ENCODE measurements at places on chromosomes 3 and 15. TPM values are rescaled to one million over a fixed set of nuclear protein-coding genes. Genes with fewer than 3 reads are reported as not detected.

The TMED3 gene
- total RNA-seq, result 35.9 TPM

The LRRK1 gene
- 1.0 TPM for total RNA-seq

The PIF1 gene
- total RNA-seq, result 46.1 TPM

The TCF12 gene
- 62.4 TPM for total RNA-seq

The UBP1 gene
- total RNA-seq, result 59.8 TPM

The REC114 gene
- total RNA-seq, result not detected

The SPINT1 gene
- 5.1 TPM for total RNA-seq

The EBLN2 gene
- 6.3 TPM for total RNA-seq

The GOLGA8G gene
- not detected for total RNA-seq

The TF gene
- 0.15 TPM for total RNA-seq

The GOLGA8O gene
- total RNA-seq, result 5.7 TPM

The RAD18 gene
- 28.0 TPM for total RNA-seq

- no peak for DNase-seq
- no peaks in the 10 kb centered on the region for H3K36me3 ChIP-seq
- no peak overlapping the region for H3K4me3 ChIP-seq
Observed at GRCh38 chr3:185200639-185201038, 47.8 kb upstream of the C3orf70 start.

GRCh38 chr15:58285212-58285920 lies 146.4 kb upstream of the LIPC start:
- H3K36me3 ChIP-seq, result no peaks in the 10 kb centered on the region
- DNase-seq, result no peak
- H3K27me3 ChIP-seq, result peaks cover 12% of the 10 kb centered on the region
- no peak overlapping the region for H3K27ac ChIP-seq
- H3K4me3 ChIP-seq, result no peak overlapping the region
- no peaks in the 10 kb centered on the region for H3K4me1 ChIP-seq

GRCh38 chr3:188471723-188472122 lies 317.8 kb downstream of the LPP start:
- H3K4me3 ChIP-seq, result no peak overlapping the region
- no peaks in the 10 kb centered on the region for H3K4me1 ChIP-seq
- H3K27me3 ChIP-seq, result no peaks in the 10 kb centered on the region
- peaks cover 14% of the 10 kb centered on the region for H3K36me3 ChIP-seq

DNA sequence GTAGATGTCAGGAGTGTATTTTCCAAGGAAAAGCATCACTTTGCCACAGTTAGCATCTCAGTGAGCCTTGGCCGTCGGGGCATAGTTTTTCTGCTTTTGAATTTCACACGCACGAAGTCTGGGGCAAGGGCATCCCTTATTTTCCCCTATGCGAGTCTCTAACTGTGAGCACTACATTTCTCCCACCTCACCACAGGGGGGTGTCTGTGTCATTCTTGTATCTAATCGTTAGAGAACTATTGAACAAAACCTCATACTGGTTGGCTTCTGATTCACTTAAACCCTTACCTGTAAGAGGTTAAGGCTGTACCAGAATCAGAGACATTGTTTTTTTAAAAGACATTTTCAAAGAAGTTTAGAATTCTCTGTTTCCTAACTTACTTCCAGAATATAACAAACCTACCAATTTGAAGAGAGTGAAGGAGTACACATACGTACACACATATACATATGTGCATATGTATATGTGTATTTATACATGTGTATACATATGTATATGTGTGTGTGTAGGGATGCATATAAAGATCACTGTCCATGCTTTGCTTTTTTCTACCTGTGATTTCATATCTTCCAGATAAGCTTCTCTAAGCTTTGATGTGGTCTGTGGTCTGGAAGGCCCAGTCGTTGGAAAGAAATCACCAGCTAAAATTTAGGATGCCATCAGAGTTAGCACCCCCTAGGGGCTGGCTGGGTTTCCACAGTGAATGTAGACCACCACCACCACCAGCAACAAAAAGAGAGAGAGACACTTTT lies 49.4 kb downstream of the MYZAP start:
- peaks cover 12% of the 10 kb centered on the region for H3K27me3 ChIP-seq
- H3K4me1 ChIP-seq, result no peaks in the 10 kb centered on the region
- DNase-seq, result no peak
- H3K27ac ChIP-seq, result no peak overlapping the region
- H3K4me3 ChIP-seq, result no peak overlapping the region

GRCh38 chr3:63724987-63725386 lies 72.5 kb downstream of the SNTN start:
- H3K36me3 ChIP-seq, result no peaks in the 10 kb centered on the region
- no peak for DNase-seq
- no peaks in the 10 kb centered on the region for H3K27me3 ChIP-seq
- H3K27ac ChIP-seq, result no peak overlapping the region
- H3K4me1 ChIP-seq, result no peaks in the 10 kb centered on the region

DNA sequence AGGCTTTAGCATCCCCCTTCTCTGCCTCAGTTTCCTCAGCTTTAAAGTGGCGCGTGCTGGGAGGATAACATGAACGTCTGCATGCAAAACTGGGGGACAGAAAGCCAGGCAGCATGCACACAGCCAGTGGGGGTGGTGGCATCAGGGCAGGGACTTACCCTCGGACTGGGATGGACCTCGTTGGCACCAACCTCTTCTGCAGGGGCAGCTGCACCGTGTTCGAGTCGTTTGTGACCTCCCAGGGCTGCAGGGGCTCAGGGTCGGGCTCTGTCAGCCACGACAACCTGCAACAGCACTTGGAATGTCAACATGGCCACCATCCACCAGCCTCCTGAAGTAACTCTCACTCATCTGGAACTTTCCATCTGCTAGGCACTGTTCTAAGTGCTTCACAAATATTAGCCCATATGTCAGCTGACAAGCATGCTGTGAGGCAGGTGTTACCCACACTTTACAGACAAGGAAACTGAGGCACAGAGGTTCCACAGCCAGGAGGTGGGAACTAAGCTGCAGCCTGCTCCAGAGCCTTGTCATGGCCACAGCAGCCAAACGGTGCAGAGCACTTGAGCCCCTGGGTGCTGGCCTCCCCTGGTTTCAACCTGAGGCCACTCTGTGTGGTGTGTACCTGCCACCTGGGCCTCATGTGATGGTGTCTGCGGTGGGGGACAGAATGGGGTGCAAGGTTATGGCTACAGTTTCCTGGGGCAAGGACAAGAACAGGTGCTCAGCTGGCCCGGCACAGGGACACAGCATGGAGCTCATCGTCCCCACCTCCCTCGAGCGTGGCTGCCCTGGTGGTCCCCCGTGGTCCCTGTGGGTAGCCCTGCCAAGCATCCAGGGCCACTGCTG lies 6.7 kb downstream of the C3orf22 start:
- peaks cover 2% of the 10 kb centered on the region for H3K27me3 ChIP-seq
- DNase-seq, result no peak
- H3K4me1 ChIP-seq, result no peaks in the 10 kb centered on the region
- no peaks in the 10 kb centered on the region for H3K36me3 ChIP-seq
- H3K27ac ChIP-seq, result no peak overlapping the region

- peaks cover 7% of the 10 kb centered on the region for H3K27me3 ChIP-seq
- no peaks in the 10 kb centered on the region for H3K36me3 ChIP-seq
- no peak overlapping the region for H3K27ac ChIP-seq
- H3K4me3 ChIP-seq, result no peak overlapping the region
Observed at GRCh38 chr3:69161587-69162307, 39.4 kb upstream of the LMOD3 start.

DNA sequence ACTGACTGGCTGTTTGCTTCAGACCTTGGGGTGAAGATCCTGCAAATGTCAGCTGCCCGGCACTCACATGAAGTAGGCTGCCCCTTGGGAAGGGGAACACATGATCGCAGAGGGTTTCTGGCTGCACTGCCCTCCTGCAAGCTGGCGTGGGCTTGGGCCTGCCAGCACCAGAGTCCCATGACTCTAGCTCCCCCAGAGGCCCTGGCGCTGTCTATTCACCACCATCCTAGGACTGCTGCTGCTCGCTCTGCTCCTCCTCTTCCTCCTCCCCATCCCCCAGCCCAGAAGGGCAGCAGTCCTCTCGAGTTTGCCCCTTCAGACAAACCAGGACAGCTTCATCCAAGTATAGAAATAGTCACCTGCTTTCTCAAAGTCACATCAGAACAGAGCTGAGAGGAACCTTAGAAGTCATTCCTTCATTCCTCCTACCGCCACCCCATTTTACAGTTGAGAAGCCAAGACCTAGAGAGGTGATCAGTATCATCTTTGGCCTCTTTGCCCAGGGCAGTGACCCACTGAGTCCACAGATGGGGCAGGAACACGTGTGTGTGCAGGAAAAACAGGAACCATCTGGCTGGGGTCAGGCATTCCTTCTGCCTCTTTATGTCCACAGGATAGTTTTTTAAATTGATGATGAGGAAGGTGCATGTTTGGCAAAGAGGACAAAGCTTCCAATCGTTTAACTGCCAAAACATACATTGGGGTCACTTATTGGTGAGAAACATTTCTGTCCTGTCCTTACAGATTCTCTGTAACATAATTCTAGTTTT lies 13.2 kb downstream of the DPH3 start:
- no peak overlapping the region for H3K4me3 ChIP-seq
- peaks cover 43% of the 10 kb centered on the region for H3K4me1 ChIP-seq
- H3K27me3 ChIP-seq, result no peaks in the 10 kb centered on the region
- H3K27ac ChIP-seq, result no peak overlapping the region
- no peak for DNase-seq

- H3K4me1 ChIP-seq, result no peaks in the 10 kb centered on the region
- H3K36me3 ChIP-seq, result no peaks in the 10 kb centered on the region
- peaks cover 83% of the 10 kb centered on the region for H3K27me3 ChIP-seq
- H3K4me3 ChIP-seq, result no peak overlapping the region
- no peak for DNase-seq
Observed at GRCh38 chr15:70466305-70466704, 297.1 kb downstream of the UACA start.

GRCh38 chr3:58025837-58026569 lies 17.8 kb downstream of the FLNB start:
- no peak for DNase-seq
- no peak overlapping the region for H3K27ac ChIP-seq
- H3K27me3 ChIP-seq, result no peaks in the 10 kb centered on the region
- peaks cover 6% of the 10 kb centered on the region for H3K36me3 ChIP-seq

- H3K4me3 ChIP-seq, result no peak overlapping the region
- H3K36me3 ChIP-seq, result peaks cover 63% of the 10 kb centered on the region
- no peak overlapping the region for H3K27ac ChIP-seq
- no peaks in the 10 kb centered on the region for H3K27me3 ChIP-seq
- DNase-seq, result no peak
- H3K4me1 ChIP-seq, result peaks cover 58% of the 10 kb centered on the region
Observed at GRCh38 chr3:42605546-42606173, 5.2 kb downstream of the NKTR start.

DNA sequence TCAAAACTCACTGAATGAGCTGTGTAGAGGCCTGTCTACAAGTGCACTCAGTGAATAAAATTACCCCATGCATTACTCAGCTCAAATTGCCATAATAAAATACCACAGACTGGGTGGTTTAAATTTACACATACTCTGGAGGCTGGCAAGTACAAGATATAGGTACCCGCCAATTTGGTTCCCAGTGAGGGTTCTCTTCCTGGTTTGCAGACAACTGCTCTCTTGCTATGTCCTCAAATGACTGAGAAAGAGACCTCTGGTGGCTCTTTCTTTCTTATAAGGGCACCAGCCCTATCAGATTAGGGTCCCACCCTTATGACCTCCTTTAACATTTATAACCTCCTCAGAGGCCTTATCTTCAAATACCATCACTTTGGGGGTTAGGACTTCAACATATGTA lies 237.0 kb downstream of the CPNE4 start:
- DNase-seq, result no peak
- H3K4me3 ChIP-seq, result no peak overlapping the region
- peaks cover 11% of the 10 kb centered on the region for H3K4me1 ChIP-seq
- no peak overlapping the region for H3K27ac ChIP-seq

GRCh38 chr3:29686889-29687592 lies 406.2 kb downstream of the RBMS3 start:
- H3K27ac ChIP-seq, result no peak overlapping the region
- no peak for DNase-seq
- peaks cover 9% of the 10 kb centered on the region for H3K4me1 ChIP-seq
- peaks cover 4% of the 10 kb centered on the region for H3K27me3 ChIP-seq
- H3K36me3 ChIP-seq, result no peaks in the 10 kb centered on the region

GRCh38 chr3:155233213-155233612 lies 60.3 kb downstream of the STRIT1 start:
- H3K27me3 ChIP-seq, result no peaks in the 10 kb centered on the region
- no peaks in the 10 kb centered on the region for H3K4me1 ChIP-seq
- H3K36me3 ChIP-seq, result no peaks in the 10 kb centered on the region
- no peak for DNase-seq

DNA sequence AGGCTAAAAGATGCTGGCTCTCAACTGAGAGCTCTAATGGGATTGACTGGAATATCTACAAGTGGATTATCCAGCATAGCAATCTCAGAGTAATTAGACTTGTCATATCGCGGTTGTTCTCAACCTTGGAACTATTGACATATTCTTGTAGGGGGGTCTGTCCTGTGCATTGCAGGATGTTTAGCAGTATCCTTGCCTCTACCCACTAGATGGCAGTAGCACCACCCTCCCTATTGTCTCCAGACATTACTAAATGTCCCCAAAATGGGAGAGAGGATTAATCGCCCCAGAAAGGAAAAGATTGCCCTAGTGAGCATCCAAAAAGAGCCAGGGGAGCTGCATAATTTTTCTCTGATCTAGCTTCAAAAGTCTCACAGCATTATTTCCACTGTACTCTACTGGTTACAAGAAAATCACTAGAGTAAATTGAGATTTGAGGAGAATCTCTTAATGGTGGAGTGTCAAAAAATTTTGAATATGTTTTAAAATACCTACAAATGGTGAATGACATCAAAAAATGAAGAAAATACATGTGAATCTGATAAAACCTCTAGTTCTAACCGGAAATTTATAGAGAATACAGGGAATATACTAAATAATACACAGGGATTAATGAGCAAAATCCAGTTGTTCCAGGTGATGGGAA lies 388.2 kb upstream of the AGTR1 start:
- no peaks in the 10 kb centered on the region for H3K4me1 ChIP-seq
- H3K36me3 ChIP-seq, result no peaks in the 10 kb centered on the region
- DNase-seq, result no peak

DNA sequence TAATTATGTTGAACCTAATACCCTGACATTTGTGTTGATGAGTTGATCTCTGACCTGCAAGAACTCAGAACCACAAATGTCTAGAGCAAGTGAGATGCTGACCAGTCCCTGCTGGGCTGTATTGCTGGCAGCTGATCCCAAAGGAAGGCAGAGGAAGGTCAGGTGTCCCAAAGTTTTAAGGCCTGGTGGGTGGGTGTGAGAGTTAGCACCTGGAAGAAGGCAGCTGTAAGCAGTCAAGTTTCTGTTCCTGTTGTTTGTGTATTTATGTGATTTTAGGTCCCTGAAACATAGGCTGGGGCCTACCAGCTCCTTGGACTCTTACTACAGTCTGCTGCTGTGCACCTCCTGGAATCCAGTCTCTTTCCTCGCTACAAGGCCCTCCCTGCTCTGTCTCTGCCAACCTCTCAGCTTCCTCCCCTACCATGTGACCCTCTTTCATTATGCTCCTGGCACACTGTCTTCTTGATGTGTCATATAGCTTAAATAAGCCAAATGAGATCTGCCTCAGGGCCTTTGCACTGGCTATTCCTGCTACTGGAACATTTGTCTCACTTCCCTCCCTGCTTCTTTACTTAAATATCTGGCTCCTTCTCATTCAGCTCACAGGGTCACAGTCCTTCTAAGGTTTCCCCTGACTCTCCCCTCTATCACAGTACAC lies 31.0 kb upstream of the ATOSA start:
- H3K4me3 ChIP-seq, result no peak overlapping the region
- H3K4me1 ChIP-seq, result peaks cover 5% of the 10 kb centered on the region
- H3K36me3 ChIP-seq, result no peaks in the 10 kb centered on the region
- DNase-seq, result no peak
- no peak overlapping the region for H3K27ac ChIP-seq
